NCI-H345 (cell line): ENCODE measurements at places on chromosomes 12 and 14.

DNA sequence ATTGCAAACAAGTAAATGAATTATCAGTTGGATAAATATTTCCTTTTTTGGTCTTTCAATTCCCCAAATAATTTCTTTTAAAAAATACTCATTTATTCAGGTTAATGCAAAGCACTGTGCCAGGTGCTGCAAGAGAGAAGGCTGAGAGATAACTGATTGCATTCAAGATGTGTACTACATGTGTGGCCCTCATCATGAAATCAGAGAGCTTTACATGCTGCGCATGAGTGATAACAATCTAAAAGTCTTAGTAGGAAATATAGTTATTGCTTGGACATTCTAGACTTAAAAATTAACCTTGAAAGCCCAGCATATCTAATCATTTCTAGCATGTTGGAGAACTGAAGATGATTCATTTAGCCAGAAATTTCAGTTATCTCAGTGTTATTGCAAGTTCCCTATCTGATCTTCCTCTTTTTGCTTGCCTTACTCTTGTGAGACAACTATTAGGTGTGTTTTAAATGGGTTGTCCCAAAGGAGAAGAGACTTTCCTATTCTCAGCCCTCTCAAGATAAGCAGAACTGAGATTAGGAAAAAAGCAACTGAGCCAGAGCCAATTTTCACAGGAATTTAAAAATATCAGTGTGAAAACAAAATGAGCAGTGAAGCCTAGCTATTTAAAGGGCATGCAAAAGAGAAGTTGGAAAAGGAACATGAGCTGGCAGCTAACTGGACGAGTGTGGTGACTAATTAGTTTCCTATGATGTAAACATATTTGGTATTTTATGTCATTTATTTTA, 60.9 kb downstream of the PLEKHA5 start:
- no peak for DNase-seq

GRCh38 chr12:128797119-128798118, 26.3 kb downstream of the SLC15A4 start:
- no peak for DNase-seq

- peak; percentile 4 for DNase-seq
Observed at GRCh38 chr14:92135269-92135668, 13.5 kb downstream of the CPSF2 start.

GRCh38 chr14:67411370-67411769, 595 bp downstream of the PLEK2 start:
- no peak for DNase-seq

GRCh38 chr14:73394317-73394716, 64.0 kb downstream of the NUMB start:
- no peak for DNase-seq

GRCh38 chr14:36510078-36510799, 9.8 kb downstream of the NKX2-1 start:
- peak; percentile 93 for DNase-seq

- DNase-seq, result no peak
Observed at GRCh38 chr12:48903363-48903981, 21.8 kb downstream of the FKBP11 start.

DNA sequence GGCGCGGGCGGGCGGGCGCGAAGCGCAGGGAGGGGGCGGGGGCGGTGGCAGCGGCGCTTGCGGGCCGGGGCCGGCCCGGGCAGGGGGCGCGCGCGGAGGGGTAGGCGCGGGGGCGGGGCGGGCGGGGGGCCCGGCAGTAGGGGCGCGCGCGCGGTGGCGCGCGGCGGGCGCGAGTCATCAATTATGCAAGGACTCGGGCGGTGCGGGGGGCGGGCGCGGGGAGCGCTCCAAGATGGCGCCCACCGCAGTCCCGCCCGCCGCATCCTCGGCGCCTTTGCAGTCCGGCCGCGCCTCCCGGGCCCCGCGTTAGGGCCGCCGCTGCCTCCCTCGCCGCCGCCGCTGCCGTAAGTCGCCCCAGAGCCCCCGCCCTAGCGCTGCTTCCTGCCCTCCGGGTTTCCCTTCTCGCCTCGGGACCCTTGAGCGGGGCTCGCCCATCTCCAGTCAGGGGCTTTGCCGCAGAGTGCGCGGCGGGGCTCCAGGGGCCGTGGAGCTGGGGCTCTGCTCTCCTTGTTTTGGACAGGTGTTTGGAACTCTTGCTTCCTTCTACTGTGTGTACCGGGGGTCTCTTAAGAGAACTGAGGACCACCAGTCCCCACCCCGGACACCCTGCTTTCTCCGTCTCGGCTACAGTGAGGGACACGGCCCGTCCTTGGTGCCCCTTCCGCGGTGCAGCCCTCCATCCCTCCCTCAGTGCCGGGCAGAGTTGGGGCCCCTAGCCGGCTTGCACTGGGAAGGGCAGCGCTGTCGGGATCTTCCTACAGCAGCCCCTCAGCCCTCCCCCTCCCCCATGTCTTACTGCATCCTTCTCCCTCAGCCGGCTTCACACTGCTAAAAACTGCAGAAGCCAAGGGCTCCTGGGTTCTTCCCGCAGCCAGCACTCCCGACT, at the start of gene SCN8A:
SCN8A (plus strand) TSS at position 218 of the 886 bp plus-strand sequence. CDS start 71,585 bp downstream, outside the sequence.
- DNase-seq, result peak; percentile 89

GRCh38 chr14:23321572-23322547, 603 bp downstream of the PABPN1 start:
- DNase-seq, result peak; percentile 15

GRCh38 chr14:90814806-90815571, 1.2 kb downstream of the TTC7B start:
- DNase-seq, result no peak

GRCh38 chr14:100571837-100572236, 15.4 kb downstream of the BEGAIN start:
- no peak for DNase-seq

DNA sequence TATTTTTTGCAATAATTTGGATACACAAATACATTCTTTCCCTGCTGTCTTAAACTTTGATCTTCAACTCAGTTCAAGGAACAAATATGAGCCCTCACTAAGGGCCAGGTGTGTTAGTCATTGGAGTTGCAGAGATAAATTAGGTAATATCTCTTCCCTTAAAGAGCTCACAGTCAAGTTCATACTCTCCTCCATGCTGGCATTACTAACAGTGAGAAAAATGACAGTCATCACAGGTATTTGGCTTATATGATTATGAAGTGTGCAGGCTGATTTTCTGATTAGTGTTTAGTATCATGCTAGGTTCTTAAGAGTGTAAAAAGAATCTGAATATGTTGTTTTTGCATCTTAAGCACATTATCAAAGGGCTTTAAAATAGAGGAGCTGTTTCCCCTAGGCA, 594.7 kb downstream of the CCER1 start:
- no peak for DNase-seq

DNA sequence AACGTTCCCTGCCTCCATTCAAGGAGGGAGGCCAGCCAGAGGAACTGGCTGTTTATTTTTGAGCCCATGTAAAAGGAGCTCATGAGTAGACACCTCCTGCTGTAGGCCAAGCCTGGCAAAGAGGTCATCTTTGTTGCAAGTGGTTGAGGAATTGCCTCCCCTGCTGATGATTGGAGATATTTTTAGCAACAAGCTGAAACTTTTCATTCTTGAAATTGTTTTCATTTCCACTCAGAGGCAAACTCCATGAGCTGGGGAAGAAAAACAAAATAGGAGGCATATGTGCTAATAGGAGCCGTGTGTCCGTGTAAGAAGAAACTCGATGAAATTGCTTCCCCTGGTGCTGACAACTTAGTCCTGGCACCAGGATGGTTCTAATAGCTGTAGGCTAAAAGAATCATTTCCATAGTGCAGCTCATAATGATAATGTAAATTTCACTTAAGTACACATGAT, 440.1 kb upstream of the FAR2 start:
- no peak for DNase-seq

GRCh38 chr12:38775457-38775856, 129.9 kb downstream of the CPNE8 start:
- no peak for DNase-seq

- no peak for DNase-seq
Observed at GRCh38 chr14:44979740-44980356, 17.9 kb downstream of the TOGARAM1 start.

DNA sequence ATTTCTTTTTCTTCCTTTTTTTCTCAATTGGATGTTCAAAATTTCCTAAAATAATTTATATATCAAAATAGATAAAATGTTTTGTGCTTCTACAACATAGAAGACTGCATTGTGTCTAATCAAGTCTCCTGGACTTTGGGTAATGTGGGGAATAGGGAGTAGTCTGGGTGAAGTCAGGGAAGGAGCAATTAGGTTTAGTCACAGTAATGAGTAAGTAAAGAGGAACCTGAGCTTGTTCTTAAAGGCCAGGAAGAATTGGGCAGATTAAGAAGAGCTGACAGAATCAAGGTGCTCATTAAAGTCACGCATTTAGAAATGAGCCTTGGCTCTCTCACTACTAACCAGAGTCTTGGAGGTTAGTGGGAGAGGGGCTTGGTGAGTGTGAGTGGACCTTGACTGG, 233.3 kb upstream of the SSTR1 start:
- DNase-seq, result no peak

- no peak for DNase-seq
Observed at GRCh38 chr14:104787736-104788135, 7.8 kb downstream of the AKT1 start.

DNA sequence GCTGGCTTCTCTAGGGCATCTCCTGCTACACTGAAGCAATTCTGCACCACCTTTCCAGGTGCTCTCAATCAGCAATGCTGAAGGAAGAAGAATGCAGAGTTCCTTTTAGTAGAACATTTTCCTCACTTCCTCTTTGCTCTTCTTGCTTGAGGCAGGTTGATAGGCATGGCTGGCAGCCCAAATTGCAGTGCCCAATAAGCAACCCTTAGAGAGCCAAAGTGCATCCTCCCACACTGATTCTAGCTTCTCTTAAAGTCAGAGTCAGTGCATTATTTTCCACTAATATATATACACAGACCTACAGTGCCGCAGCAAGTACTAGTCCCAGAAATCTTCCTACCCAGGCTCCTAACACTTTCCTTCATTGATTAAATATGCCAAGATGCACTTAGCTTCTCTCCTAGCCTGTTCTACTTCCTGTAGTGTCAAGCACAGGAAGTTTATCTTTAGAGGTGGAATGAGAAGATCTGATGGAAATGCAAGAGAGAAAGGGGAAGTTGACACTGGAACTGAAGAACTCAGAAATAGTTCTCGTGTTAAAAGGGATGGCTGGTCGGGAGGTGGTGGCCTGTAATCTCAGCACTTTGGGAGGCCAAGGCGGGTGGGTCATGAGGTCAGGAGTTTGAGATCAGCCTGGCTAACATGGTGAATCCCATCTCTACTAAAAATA, 132.7 kb downstream of the SSPN start:
- no peak for DNase-seq

- no peak for DNase-seq
Observed at GRCh38 chr14:87629788-87630187, 363.2 kb downstream of the GALC start.

DNA sequence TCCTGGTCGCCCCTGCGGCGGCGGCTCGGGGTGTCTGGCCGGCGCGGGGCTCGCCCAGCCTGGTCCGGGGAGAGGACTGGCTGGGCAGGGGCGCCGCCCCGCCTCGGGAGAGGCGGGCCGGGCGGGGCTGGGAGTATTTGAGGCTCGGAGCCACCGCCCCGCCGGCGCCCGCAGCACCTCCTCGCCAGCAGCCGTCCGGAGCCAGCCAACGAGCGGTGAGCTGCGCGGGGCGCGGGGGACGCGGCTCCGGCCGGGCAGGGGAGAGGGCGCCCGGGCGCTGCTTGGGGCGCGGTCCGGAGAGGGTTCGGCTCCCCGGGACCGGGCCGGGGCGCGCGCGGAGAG, at the start of gene LGALS3:
LGALS3 (plus strand) TSS at position 167 of the 342 bp plus-strand sequence. CDS start 8,122 bp downstream, outside the sequence.
- DNase-seq, result no peak

- DNase-seq, result no peak
Observed at GRCh38 chr12:18340786-18341185, 79.5 kb downstream of the PIK3C2G start.

DNA sequence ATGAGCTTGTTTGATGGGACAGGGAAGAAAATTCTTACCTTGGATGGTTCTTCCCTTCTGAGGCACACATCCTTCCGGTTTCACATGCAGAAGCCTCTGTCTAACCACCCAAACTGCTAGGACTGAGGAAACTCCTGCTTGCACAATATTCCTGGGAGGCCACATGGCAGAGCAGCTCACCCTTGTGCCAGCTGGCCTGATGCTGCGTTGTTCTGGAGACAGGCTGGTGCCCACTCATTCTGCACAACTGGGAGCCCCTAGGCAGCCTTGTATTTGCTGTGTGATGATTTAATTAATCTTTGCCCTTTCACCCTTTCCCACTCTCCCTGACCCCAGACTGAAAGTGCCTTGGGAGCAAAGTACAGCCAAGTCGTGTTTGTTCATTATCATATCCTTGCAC, 130.8 kb downstream of the RTN1 start:
- no peak for DNase-seq

GRCh38 chr14:23555533-23555881, 564 bp upstream of the THTPA start:
- DNase-seq, result no peak

GRCh38 chr12:78792052-78792698, 72.4 kb upstream of the SYT1 start:
- no peak for DNase-seq

GRCh38 chr12:127559349-127560040, 707.5 kb upstream of the TMEM132C start:
- peak; percentile 97 for DNase-seq

DNA sequence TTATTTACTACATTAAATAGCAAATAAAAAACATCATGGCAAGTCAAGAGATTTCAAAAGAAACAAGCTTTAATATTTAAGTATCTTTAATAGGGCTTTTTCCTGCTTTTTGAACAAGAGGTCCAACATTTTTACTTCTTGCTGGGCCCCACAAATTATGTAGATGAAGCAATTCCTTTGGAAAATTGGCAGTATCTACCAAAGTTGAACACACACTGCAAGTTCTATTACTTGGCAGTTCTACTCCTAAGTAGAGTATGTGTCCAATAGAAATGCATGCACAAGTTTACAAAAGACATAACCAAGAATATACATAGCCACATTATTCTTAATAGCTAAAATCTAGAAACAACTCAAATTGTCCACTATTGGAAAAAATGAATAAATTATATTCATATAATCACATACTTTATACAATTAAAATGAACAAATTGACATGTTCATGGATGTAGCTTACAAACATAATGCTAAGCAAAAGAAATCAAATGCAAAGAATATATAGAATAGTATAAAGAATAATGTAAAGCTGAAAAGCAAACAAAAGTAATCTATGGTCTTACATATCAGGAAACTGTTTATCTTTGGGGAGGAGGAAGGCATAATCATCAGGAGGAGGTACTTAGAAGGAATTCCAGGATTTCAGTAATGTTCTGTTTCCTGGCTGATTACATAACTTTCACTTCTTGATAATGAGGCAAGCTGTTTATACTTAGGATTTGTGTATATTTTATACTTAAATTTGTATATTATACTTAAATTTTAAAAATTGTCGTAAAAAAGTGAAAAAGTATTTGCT, 6.5 kb upstream of the TMBIM4 start:
- DNase-seq, result no peak
